ENCODE measurements at places on chromosomes 7 and 10.
A peak's percentile ranks its signal among the peaks of the same experiment; 100 is the strongest.

- peak; percentile 20 for DNase-seq
Observed at GRCh38 chr10:88964869-88965415, 12.4 kb upstream of the ACTA2 start.

DNA sequence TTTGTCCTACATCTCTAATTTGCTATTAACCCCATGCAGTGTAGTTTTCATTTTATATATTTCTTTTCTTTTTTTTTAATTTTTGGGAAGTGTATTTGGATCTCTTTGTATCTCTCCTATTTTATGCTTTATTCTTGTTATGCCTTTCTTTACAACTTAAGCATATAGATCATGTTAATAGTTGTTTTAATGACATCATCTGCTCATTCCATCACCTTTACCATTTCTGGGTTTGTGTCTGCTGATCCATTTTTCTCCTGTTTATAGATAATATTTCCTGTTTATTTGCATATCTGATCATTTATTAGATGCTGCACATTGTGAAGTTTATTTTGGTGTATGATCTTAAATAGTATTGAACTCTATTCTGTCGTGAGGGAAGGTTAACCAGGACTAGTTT is 13.7 kb downstream of the COPG2 start:
- no peak for DNase-seq

DNA sequence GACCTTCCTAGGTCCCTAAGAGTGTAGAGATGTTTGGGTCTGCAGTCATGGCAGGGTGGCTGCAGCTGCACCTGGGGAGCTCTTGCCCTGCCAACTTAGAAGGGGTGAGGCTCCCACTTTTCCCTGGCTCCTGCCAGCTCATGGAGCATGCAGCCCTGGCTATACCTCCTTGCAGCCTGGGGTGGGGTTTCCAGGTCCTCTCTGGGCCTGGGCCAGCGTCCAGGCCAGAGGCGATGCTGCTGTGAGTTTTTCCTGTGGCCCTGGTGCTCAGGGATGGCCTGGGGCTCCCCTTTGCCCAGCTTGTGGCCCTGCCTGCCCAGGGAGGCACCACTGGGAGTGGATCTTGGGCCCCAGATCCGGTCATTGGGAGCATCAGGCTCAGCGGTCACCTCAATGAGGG is 109.8 kb upstream of the FAM180A start:
- no peak for DNase-seq

- DNase-seq: no peak
Observed at GRCh38 chr7:18808026-18808425, 309.4 kb downstream of the TWIST1 start.

DNA sequence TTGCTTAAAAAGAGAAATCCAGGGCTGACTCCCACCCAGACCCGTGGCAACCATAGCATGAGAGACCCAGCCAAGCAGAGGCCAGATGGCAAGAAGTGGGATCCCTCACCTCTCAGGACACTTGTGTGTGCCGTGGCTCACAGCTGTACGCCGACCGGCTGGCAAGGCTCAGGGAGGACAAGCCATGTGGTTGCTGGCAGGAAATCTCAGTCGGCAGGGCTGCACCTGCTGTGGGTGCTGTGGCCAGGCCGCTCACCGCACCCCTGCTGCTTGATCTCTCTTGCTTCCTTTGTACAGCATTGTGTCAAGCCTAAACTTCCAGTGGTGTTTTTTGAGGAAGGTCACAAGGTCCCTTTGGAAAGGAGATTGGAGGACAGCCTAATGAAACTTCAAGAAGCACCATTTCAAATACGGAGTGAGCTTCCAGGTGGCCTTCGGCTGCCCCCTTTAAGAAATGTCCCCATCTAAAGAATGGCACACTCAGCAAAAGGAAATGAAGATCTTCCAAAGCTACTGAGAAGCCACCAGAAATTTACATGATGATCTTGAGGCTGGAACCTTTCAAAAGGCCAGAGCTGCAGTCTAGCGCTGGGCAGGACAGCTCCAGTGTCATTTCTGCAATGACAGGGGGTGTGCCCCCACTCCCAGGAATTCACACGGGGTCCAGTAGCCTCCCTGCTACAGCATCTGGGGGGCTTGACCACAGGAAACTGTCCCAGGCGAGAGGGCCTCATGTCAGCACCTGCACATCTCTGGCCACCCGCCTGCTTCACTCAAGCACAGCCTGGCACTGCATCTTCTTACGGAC is 409.0 kb upstream of the MGMT start:
- peak; percentile 22 for DNase-seq

DNA sequence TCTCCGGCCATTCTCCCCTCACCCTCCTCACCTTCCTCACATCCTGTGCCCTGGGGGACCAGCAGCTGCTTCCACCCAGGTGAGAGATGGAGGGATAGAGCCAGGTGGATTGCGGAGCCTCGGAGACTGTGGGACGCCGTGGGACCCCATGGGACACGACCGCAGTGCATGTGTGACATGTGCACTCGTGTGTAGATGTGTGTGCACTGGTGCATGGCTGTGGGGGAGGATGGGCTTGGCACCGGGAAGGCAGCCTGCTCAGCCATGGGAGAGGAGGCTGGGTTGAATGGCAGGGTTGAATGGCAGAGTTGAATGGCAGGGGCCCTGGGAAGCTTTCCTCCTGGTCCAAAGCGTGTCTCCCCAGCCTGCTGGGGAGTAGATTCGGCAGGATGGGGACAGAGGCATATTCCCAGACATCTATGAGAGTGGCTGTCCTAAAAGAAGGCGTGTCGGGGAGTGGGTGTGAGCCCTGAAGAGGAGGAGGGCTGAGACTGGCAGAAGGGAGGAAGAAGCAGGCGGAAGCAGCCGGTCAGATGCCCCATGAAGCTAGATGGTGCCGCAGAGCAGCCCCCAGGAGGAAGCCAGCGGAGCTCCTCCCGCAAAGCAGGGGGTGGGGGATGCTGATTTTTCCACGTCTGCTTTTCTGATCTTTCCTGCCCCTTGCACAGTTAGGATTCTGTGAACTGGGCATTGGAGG is 815 bp downstream of the GIMAP8 start:
- no peak for DNase-seq

DNA sequence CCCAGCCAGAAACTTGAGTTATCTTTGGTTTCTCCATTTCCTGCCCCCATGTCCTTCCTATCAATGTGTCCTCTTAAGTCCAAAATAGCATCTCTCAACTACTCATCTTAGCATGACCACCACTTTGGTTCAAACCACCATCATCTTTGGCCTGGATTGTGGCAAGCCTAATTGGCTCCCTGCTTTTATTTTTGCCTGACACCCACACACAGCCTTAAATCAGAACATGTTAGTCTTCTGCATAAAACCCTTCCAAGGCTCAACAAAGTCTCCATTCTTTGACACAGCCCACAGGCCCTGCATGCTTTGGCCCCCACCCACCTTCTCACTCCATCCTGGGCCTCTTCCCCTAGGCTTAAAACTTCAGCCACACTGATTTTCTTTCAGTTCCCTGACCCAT is 2.0 kb upstream of the TSPAN14 start:
- DNase-seq: no peak

GRCh38 chr7:32143301-32143700 is 73.1 kb upstream of the PDE1C start:
- DNase-seq: no peak

GRCh38 chr10:90999512-91000172 is 78.8 kb upstream of the ANKRD1 start:
- no peak for DNase-seq

DNA sequence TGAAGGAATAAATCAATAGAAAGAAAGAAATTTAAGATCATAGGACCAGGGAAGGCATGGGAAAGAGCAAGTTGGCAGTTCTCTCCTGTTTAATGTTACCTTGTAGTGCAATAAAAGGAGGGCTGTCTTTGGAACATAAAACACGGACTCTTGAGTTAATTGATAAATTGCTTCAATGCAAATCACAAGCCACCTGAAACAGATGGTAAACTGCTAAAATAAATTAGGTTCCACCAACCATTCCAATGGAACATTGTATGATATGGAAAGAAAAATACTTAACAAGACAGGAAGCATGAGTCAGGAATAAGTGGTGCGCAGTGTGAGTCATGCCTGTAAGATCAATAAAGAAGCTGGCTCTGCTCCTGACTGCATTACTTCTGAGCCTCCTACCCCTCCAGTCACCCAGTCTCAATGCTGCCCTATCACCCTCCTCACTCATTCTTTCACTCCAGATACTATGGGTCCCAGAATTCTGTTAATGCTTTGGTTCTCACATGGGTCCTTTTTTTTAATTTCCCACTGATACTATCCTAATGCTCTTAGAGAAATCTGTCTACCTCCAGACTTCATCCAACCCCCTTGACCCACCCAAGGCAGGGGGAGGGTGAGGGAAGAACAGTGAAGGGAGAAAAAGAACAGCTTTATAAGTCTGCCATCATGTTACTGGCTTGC is 78.9 kb downstream of the LRRC17 start:
- no peak for DNase-seq

- no peak for DNase-seq
Observed at GRCh38 chr10:34702093-34702937, 112.8 kb downstream of the PARD3 start.

GRCh38 chr10:131187274-131187673 is 124.2 kb downstream of the TCERG1L start:
- no peak for DNase-seq

DNA sequence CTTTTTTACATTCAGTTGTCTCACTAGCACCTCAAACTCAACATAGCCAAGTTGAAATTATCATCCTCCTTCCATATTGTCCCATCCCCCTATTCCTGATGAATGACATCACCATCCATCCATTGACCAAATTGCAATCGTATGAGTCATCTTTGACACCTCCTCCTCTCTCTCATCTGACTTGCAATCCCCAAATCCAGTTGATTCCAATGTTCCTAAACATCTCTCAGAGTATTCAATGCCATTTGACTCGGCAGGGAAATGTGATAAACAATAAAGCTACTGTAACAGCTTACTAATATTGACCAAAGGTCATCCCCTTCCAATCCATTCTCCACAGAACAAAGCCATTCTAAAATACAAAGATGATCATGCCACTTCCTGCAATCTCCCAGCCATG is 1047.8 kb downstream of the NRG3 start:
- DNase-seq: no peak

- no peak for DNase-seq
Observed at GRCh38 chr10:131495224-131495623, 183.7 kb upstream of the TCERG1L start.

DNA sequence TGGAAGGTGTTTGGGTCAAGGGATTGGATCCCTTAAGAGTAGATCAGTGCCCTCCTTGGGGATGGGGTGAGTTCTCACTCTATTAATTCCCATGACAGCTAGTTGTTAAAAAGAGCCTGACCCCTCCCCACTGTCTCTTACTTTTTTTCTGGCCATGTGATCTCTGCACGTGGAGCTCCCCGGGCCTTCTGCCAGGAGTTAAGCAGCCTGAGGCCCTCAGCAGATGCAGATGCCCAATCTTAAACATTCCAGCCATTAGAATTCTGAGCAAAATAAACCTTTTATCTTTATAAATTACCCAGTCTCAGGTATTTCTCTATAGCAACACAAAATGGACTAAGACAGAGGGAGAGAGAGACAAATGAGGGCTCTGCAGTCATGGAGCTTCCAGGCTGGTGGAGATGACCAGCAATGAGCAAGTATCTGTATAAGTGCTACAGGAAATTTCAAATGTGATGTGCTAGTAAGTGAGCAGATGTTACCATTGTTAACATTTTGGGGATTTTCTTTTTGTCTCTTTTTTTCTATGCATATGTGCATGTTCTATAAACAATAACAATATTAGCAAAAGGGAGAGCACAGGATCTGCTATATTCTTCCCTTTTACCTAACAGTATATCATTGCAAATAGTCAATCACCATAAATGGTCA is 26.7 kb downstream of the PLPP4 start:
- DNase-seq: no peak

DNA sequence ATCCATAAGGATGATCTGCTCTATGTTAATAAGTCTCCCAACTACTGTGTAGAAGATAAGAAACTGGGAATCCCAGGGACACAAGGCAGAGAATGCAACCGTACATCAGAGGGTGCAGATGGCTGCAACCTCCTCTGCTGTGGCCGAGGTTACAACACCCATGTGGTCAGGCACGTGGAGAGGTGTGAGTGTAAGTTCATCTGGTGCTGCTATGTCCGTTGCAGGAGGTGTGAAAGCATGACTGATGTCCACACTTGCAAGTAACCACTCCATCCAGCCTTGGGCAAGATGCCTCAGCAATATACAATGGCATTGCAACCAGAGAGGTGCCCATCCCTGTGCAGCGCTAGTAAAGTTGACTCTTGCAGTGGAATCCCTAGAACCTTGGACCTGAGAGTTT is 10.3 kb downstream of the WNT16 start:
- DNase-seq: no peak

- DNase-seq: no peak
Observed at GRCh38 chr7:28065721-28066285, 114.8 kb downstream of the JAZF1 start.

DNA sequence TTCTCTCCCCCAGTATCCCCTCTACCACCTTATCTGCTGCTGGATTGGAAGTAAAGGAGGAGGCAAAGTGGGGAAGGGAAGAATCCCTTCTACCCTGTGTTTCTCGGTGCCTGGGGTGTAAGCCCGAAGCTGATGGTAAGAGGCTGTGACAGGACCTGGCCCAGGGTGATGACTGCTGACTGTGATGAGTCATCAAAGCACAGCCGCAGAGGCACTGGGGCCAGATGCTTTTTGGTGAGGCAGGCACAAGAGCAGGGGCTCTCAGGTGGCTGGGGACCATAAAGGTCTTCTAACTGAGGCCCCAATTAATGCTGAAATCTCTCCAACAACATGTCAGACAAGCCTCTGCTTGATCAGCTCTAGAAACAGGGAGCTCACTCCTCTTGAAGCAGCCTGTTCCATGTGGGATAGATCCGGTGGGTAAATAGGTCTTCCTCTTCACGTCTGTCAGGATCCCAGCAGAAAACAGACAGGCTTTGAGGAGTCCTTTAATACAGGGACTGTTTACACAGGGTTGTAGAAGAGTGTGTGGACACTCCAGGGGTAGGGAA is 86.1 kb upstream of the PCBD1 start:
- no peak for DNase-seq

- DNase-seq: no peak
Observed at GRCh38 chr7:51045319-51046102, 262.8 kb upstream of the GRB10 start.

GRCh38 chr7:110918949-110919548 is 171.9 kb upstream of the LRRN3 start:
- no peak for DNase-seq

DNA sequence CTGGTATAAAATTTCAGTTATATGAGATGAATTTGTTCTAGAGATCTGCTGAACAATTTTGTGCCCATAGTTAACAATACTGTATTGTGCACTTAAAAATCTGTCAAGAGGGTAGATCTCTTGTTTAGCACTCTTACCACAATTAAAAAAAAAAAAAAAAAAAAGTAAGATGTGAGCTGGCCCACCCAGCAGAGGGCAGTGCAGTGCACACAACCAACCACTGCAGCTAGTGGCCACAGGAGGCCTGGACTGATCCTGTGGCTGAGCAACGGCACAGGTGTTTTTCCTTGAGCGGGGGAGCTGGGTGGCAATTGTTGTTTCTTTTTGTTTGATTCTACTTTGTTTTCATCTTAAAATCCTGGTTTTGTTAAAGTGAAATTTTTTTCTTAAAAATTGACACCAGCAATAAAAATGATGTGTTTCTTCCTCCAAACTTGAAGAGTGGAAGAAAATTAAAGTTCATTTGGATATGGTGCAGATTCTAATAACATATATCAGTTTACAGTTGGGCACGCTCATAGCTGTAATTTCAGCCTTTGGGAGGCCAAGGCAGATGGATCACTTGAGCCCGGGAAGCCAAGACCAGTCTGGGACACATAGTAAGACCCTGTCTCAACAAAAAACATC is 171.1 kb upstream of the TBX20 start:
- DNase-seq: peak; percentile 2

Measured in bone marrow (tissue), 2 donors.